ENCODE measurements at places on chromosomes 6 and 20.

GRCh38 chr6:157962601-157963302 is 18.9 kb upstream of the SYNJ2 start:
- no peak for DNase-seq

GRCh38 chr6:44665143-44665542 is 277.6 kb downstream of the CDC5L start:
- no peak for DNase-seq

GRCh38 chr6:104182811-104183210 is 676.9 kb downstream of the HACE1 start:
- DNase-seq = no peak

- DNase-seq = no peak
These were observed 114.3 kb upstream of the SLC24A3 start for GRCh38 chr20:19098117-19098516.

GRCh38 chr6:74891349-74891831 is 314.5 kb downstream of the COL12A1 start:
- no peak for DNase-seq

DNA sequence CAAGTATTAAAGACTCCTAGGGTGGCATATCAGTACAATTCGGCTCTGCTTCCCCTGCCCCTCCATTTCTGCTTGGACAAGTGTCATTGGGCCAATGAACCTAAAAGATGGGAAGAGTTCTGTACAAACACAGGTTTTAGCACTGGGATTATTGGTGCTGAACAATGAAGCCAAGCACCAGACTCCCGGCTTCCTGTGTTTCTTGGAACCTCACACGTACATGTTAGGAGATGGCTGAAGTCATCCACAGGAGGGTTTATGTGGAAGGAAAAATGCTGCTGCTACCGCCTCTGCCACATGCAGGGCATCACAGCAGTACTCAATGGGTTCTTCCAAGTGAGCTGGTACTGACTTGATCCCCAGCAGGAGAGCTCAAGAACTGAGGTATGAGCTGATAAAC is 49.7 kb downstream of the TNFRSF21 start:
- DNase-seq = no peak

DNA sequence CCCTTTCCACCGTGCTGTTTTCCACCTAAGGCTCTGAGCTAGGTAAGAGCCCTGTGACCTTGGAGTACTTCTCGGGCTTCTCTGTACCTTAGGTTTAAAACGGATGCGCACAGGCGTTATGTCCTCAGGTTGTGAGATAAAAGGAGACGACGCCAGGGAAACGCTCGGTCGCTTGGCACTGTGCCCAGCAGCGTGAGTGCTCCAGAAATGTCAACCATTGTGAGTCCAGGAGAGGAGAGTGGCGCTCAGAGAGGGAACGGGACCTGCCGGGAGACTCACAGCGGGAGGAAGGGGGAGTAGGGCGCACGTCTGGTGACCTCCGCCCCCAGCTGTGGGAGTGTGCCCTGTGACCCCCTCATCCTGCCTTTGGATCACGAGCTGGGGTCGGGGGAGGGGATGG is 33.8 kb upstream of the SCRT2 start:
- DNase-seq = no peak

GRCh38 chr6:31202259-31203166 is 32.0 kb upstream of the POU5F1 start:
- DNase-seq = no peak

GRCh38 chr20:34302312-34302722 is 838 bp downstream of the AHCY start:
- DNase-seq = no peak

DNA sequence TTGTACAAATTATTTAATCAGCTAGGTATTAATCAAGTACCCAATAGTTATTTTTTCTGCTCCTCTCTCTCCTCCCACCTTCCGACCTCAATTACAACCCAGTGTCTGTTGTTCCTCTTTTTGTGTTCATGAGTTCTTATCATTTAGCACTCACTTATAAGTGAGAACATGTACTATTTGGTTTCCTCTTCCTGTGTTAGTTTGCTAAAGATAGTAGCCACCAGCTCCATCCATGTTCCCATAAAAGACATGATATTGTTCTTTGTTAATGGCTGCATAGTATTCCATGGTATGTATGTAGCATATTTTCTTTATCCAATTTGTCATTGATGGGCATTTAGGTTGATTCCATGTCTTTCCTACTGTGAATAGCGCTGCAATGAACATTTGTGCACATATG is 652.8 kb upstream of the CITED2 start:
- no peak for DNase-seq

- no peak for DNase-seq
These were observed 9.5 kb upstream of the TP53RK start for GRCh38 chr20:46698788-46699187.

GRCh38 chr6:146664871-146665360 is 66.1 kb downstream of the ADGB start:
- no peak for DNase-seq

DNA sequence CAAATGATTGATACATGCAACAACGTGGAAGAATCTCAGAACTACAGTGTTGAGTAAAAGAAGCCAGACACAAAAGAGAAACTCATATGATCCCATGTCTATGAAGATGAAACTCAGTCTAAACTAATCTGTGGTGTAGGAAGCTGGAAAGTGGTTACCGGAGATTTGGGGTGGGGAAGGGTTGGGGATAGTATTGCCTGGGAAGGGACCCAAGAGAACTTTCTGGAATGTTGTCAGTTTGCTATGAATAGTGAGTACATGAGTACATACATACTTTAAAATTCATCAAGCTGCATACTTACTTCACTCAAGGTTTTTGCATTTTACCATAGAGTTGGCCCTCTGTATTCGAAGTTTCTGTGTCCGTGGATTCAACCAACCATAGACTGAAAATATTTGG is 106.0 kb downstream of the SAMD5 start:
- DNase-seq = no peak

- no peak for DNase-seq
These were observed 5.1 kb upstream of the IYD start for GRCh38 chr6:150363733-150364132.

DNA sequence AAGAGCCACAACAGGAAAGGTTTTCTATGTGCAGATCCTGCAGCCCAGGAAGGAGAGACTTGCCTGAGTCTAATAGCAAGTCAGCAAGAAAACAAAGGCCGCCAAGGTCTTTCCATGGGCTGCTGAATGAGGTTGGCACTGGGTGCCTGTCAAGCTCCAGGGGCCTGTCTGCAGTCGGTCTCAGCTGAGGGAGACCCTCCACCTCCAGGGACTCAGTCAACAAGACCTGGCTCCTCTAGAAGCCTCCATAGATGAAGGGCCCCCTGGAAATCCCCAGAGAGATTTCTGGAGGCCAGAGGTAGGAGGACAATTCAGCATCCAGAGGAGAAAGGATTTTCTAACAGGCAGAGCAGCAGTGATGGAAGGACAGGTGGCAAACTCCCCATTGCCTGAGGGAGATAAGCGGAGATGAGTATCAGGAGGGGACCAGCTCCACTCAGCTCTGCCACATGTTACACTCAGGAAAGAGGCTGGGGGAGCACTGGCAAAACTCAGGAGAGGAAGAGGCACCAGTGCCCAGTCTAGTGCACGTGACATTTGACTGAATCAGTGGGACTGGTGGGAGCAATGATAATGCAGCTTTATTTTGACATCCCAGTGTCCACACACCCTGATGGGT is 33.5 kb upstream of the FKBP1A start:
- no peak for DNase-seq

- DNase-seq = no peak
These were observed 11.1 kb downstream of the TMEM200A start for GRCh38 chr6:130376936-130377335.

GRCh38 chr20:13984211-13984610 is 6.2 kb downstream of the SEL1L2 start:
- DNase-seq = no peak

- DNase-seq = no peak
These were observed 76.8 kb downstream of the TTLL2 start for GRCh38 chr6:167401525-167402194.
